ENCODE measurements at places on chromosomes 5 and 9.

- DNase-seq = no peak
These were observed 58.2 kb downstream of the CAST start for GRCh38 chr5:96720408-96720807.

DNA sequence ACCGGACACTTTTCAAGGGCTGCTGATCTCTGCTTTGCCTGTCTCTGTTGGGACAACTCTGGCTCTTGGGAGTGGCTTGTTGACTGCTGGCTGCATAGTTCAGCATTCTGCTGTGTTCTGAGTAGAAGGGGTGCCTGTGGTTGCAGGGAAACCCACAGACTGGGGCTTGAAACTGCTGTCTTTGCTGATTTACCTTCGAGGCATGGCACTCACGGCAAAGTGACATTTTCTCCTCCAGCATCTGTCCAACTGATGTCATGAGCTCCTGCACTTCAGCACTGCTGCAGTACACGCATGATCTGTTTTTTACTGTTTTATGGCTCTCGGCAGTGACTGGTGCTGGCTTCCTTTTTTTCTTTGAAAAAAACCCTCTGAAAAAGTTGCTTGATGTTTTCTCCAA is 69.2 kb downstream of the SPATA31D1 start:
- no peak for DNase-seq

DNA sequence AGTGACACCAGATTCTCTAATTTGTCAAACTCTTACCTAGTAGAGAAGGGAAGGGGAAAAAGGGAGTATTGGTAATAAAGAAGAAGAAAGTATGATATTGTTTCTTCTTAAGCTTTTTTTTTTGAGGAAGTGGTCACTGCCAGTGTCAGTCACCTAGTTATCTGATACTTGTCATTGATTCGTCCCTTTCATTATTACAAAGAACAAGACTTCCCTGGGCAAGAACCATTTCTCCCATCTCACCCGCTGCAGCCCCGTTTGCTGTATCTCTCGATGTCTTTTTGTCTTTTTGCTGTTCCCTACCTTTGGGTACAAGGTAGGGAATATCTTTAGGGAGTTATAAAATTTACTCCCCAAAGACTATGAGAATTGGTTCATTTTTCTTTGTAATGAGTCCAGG is 249.0 kb downstream of the ARHGAP26 start:
- DNase-seq = no peak

DNA sequence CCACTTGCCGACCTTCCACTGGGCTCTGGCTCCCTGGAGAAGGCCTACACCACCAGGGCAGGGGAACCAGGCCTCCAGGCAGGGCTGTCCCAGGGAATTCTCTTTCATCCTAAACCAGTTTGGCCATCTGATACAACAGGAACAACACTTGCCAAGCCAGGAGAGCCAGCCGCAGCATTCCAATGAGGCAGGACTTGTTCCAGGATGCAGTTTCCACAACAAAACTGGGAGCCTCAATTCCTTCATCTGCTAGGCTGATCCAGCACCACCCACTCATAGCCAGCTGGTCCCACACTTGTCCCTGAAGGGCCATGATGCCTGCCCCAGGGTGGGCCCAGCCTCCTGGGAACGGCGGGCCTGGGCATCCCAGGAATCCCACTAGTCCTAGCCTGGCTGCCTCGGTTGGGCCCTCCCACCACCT is 26.0 kb downstream of the BICD2 start:
- DNase-seq = no peak

- DNase-seq = no peak
These were observed 10.7 kb downstream of the SLC25A25 start for GRCh38 chr9:128078504-128079434.

GRCh38 chr9:111944241-111944866 is 47.7 kb downstream of the UGCG start:
- no peak for DNase-seq

- peak; percentile 95 for DNase-seq
These were observed 111.8 kb downstream of the CARTPT start for GRCh38 chr5:71830681-71831539.

DNA sequence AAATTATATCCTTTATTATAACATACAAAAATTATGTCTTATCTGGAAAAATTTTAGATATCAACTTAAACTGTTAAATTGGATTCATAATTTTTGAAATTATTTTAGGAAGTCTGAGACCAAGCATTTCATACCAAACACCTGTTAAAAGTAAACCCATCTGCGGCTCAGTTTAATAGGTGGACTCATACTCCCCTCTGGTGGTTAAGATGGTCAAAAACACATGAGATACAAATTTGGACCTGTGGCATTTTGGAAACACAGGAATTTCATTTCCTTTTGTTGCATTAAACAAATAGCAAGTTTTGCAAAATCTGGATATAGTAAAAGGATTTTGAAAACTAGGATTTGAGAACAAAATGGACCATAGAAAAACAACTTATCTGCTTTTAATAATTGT is 53.7 kb downstream of the RGMB start:
- DNase-seq = no peak

Data from ascending aorta (tissue), 2 donors.